ENCODE measurements at places on chromosomes 1 and 21.

GRCh38 chr1:150661156-150661555 is 31.7 kb upstream of the ENSA start:
- DNase-seq, result no peak

- DNase-seq, result no peak
These were observed 10.0 kb upstream of the RAB7B start for GRCh38 chr1:206013026-206013795.

DNA sequence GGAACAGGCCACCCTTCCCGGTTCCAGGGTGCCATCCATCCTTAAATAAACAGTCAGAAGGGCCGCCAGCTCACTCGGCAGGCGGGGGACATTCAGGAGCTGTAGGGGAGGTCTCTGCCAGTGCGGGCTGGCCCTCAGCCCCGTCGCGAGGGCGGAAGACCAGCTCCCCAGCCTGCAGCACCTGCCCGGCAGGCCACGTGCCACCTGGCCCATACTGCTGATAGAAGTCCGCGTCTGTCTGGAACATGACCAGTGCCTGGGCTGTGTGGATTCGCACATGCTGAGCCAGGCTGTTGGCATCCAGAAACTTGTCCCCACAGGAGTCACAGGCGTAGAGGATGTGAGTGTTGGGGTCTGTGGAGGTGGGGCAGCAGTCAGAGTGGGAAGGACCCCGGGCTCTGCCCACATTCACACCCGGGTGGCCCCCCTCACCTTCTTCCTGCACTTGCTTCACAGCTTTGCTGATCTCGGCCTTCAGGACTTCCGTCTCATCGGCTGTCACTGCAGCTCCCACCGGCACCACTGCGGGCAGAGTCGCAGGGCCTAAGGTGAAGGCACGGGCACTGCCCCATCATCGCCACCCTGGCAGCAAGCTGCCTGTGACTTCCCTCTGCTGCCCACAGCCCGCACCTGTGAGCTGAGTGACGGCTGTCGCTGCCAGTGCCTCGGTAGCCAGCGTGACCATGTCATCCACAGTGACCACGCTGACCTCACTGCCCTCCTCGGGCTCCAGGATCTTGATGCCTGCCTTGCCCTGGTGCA is 33.8 kb downstream of the ZBTB17 start:
- DNase-seq, result peak; percentile 28

GRCh38 chr1:162956922-162957321 is 95.9 kb upstream of the CCDC190 start:
- DNase-seq, result no peak

DNA sequence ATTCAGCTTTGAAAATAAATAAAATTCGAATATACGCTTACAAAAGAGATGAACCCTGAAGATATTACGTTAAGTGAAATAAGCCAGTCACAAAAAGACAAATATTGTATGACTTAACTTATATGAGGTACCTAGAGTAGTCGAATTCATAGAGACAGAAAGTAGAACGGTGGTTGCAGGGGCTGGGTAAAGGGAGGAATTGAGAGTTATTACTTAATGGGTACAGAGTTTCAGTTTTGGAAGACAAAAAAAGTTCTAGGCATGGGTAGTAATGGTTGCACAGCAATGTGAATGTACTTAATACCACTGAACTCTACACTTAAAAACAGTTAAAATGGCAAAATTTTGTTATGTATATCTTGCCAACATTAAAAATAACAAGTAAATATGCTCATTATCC is 48.6 kb upstream of the ZNHIT6 start:
- DNase-seq, result no peak

GRCh38 chr1:116129537-116129936 is 18.3 kb downstream of the MAB21L3 start:
- no peak for DNase-seq

DNA sequence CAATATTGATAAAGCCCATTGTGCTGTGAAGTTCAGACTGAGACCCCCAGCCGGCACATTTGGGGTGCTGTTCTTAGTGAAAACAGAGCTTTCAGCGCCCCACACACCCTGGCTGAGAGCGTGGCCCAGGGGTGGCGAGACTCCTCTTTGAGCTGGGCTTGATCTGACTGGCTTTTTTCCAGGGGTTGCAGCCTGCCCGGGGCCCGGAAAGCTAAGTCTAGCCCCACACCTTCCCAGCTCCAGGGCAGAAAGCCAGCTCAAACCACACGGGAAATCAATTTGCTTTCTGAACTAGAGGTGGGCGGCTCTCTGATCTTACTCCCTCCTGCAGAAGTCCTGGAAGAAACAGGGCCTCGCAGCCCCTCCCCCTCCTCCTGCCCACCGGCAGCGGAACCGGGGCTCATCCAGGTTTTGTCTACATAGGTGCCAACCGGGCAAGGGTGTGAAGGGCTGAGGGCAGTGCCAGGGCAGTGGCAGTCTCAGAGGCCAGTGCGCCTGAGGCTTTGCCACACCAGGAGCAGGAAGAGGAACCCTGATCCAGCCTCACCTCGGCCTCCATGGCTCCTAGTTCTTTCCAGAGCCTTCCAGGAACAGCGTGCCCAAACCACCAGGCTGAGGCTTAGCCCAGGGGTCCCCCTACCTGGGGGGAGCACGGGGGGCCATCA is 155.3 kb downstream of the NPHP4 start:
- no peak for DNase-seq

DNA sequence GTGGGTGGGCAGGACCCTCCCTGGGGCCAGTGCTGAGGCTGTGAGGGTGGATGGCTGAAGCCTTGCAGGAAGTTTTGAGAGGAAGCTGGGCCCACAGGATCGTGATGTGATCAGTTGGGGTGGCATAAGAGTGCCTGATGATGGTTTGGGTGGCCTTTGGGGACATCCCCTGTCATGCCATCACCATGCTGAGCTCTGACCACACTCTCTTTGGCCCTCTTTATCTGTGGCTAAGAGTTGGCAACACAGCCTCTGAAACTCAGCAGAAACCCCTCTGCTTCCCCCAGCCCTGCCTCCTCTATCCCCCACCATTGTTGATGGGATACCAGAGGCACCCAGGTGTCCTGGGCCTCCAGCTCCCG is 19.8 kb downstream of the MIIP start:
- no peak for DNase-seq

DNA sequence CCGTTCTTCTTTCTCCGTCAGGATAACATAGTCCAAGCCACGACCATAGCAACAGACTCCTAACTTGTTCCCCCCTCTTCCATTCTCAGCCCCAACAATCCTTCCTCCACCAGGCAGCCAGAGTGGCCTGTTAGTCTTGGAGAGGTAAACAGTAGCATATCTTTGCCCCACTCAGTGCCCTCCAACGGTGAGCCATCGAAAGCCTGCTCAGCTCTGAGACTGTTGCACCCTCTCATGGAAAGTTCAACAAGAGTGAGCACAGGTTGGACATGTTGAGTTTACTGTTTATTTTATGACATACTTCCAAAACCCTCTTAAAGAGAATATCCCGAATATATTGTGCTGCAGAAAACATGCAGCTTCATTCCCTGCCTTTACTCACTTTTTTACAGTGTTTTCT is 30.1 kb upstream of the BACE2 start:
- no peak for DNase-seq

DNA sequence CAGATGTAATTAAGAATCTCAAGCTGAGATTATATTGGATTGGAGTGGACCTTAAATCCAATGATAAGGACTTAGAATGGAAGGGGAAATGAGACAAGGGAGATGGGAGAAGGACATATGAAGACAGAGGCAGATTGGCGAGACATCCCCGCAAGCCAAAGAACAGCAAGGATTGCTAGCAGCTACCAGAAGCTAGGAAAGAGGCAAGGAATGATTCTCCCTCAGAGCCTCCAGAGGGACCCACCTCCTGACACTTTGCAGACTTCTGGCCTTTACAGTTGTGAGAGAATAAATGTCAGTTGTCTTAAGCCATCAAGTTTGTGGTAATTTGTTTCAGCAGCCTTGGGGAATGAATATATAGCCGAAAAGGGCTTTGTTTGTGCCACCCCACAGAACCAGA is 20.7 kb downstream of the METTL13 start:
- DNase-seq, result no peak

GRCh38 chr1:24946861-24947658 is 17.0 kb upstream of the RUNX3 start:
- peak; percentile 84 for DNase-seq

GRCh38 chr1:65949230-65949626 is 156.5 kb downstream of the PDE4B start:
- DNase-seq, result no peak

DNA sequence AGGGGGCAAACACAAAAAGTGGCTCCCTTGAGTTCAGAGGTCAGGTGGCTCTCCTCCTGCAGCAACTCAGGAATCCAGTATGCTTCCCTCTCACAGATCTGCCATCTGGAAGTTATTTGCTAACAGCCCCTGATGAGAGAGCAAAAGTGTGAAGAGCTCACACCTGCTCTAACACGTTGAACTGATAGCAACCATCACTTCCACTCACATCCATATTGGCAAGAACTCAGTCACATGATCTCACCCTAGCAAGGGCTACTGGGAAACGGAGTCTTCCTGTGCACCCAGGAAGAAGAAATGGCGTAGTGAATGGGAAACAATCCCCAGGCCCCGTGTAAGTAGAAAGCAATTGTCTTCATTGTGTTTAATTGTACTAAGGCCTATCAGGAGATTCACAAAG is 20.7 kb upstream of the SLC45A1 start:
- no peak for DNase-seq

DNA sequence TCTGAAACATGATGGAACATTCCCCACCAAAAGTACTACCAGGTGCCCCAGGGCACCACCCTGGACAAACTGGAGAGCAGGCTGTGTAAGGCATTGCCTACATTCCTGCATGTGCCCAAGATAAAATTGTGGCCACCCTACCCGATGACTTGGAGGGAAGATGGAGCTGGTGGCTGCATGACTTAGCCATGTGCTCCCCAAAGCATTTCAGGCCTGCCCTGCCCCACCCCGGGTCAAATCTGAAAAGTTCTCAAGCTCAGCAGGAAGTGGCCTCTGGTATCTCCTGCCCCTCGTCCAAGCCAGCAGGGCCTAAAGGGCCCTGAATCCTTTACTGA is 8.5 kb downstream of the CD2 start:
- no peak for DNase-seq

- DNase-seq, result no peak
These were observed 325.4 kb downstream of the CHRM3 start for GRCh38 chr1:239711768-239712167.

- DNase-seq, result no peak
These were observed 278.2 kb downstream of the PAPPA2 start for GRCh38 chr1:176741181-176741580.

- no peak for DNase-seq
These were observed 208.2 kb downstream of the BACH1 start for GRCh38 chr21:29506947-29507346.

DNA sequence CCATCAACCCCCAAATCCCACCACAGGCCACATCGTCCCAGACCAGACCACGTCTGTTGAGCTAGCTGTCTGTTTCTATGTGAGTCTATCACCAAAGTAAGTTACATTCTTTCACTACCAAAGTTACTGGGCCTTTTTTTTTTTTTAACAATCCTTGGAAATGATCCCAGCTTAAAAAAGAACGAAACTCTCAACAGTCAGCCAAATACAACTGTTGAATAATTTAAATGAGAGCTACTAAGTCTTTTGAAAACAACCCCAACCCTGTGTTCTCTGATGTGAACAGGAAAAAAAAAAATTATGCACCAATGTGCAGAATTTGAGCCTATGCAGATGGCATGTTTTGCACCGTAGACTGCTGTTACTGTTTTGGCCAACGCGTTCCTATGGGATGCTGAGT is 134.0 kb upstream of the ETS2 start:
- no peak for DNase-seq

- DNase-seq, result no peak
These were observed 51.0 kb upstream of the IKBKE start for GRCh38 chr1:206419250-206419649.

DNA sequence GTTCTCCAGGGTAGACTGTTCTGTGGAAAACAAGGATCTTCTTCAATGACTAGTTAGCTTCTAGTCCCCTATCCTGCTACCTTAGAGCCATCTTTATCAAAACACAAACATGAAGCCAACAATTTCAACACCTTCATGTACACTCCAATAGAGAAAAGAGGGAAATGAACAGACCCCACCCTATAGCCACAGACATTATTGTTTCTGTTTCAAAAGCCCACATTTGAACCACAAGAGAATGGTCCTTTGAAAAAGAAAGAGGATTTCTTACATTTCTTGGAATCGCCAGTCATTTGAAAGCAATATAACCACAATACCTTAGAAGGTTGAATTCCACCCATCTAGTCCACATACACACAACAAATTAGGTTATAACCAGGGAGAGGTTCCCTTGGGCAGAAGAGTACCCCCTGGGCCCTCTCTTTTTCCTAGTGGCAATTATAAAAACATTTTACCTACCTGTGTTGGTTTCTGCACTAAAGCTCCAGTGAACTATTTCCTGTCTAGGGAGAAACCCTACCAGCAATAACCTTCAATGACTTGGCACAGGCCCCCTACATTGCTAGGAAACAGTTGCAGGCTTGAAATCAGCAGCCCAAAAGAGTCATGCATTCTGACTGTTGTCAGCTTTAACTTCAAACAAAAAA is 2.7 kb upstream of the LPGAT1 start:
- no peak for DNase-seq

- DNase-seq, result peak; percentile 22
These were observed 720 bp downstream of the SUSD4 start for GRCh38 chr1:223363057-223363855.

DNA sequence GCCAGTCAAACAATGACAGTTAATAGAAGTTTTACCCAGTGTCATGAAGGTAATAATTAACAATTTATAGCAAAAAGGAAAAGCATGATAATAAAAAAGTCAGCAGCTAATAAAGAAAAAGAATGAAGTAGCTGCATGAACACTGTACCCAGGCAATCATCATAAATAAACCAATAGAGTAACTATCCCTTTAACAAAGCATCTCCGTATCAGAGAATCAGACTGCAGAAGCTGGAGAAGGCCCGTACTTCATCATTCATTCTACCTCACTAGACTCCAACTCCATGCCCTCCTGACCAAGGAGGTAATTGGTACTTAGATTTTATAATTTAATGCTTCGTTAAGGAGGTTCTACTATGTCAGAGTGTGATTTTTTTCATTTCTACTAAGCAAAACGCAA is 140.5 kb downstream of the NEGR1 start:
- no peak for DNase-seq

GRCh38 chr1:205610901-205611466 is 20.8 kb downstream of the ELK4 start:
- no peak for DNase-seq

- DNase-seq, result peak; percentile 79
These were observed 246.5 kb downstream of the TOMM20 start for GRCh38 chr1:234881893-234882771.

GRCh38 chr1:195897076-195897475 is 711.2 kb downstream of the KCNT2 start:
- DNase-seq, result no peak

DNA sequence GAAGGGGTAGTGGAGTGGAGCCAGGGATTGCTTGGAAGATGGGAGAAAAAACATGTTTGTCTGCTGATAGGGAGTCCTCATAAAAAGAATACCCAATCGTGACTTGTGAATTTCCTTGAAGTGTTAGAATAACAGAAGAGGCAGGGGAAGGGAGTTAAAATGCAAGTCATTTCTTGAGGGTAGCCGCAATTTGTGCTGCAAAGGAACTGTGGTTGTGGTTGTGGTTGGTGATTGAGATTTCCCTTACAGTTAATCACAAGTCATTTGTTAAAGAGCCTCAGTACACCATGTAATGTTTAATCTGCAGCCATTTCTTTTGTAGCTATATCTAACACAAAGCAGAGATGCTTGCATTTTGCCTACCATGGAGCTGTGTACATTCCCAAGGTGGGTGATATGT is 38.5 kb upstream of the EGLN1 start:
- DNase-seq, result peak; percentile 32

Data from GM13976 (cell line).